ENCODE measurements at places on chromosomes 2 and 18.

- DNase-seq: no peak
These were observed 66.7 kb upstream of the TFCP2L1 start for GRCh38 chr2:121351521-121352318.

- no peak for DNase-seq
These were observed 166.3 kb downstream of the GBX2 start for GRCh38 chr2:236001854-236002253.

DNA sequence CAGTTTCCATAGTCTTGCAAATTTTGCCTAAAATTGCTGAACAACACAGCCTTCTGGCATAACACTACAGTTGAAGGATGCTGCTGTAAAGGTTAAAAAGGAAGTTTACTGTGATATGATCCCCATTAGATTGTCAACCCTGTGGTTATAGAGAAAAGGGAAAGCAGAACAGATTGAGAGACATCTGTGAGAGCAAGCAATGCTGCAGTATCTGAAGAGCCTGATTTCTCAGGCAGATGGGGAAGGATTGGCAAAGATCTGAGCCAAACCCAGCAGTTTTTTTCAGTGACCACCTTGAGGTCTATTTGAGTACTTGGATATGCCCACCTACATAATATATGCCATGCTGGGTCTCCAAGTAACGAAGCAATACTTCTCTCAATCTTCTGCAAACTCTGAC lies 8.5 kb upstream of the ST8SIA3 start:
- DNase-seq: no peak

GRCh38 chr2:144630459-144631215 lies 110.7 kb upstream of the ZEB2 start:
- DNase-seq: no peak

DNA sequence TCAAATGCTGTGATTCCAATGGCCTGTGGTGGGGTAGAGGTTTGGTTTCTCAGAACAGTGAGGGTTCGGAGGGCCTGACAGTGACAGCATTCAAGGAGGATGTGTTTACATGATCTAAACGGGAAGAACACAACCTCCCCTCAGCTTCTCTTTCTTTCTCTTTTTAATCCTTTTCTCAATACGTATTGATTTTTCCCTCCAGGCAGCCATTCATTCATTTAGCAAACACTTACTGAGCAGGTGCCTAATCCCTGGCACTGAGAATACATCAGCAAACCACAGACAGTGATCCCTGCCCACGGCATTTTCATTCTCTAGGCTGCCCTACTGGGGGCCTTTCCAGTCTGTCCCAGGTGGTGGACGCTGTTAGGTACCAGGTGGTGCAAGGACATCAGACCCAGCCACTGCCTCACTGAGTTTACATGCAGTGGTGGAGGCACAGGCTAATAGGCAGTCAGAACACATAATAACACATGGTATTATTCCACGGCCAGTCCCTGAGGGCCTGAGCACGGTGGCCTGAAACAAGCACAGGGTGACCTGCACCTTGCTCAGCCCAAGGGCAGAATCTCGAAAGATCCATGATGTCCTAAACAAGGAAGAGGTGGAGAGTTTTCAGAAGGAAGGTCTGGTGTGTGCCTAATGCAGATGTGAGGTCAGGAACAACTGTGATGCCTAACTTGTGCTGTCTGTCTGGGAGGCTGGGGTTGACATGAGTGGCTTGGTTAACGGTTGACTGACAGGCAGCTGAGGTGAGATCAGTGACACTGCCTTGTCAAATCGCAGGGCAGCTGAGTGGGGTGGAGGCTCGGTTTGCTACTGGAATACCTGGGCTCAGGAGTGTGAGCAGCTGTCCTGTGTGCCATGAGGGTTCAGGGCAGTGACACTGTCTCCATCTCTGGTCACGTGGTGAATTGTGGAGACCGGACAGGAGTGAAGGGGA lies 785.5 kb upstream of the HS6ST1 start:
- DNase-seq: no peak

GRCh38 chr2:28906821-28907220 lies 12.4 kb downstream of the WDR43 start:
- DNase-seq: no peak

- no peak for DNase-seq
These were observed 5.1 kb upstream of the SMAD7 start for GRCh38 chr18:48955830-48956261.

DNA sequence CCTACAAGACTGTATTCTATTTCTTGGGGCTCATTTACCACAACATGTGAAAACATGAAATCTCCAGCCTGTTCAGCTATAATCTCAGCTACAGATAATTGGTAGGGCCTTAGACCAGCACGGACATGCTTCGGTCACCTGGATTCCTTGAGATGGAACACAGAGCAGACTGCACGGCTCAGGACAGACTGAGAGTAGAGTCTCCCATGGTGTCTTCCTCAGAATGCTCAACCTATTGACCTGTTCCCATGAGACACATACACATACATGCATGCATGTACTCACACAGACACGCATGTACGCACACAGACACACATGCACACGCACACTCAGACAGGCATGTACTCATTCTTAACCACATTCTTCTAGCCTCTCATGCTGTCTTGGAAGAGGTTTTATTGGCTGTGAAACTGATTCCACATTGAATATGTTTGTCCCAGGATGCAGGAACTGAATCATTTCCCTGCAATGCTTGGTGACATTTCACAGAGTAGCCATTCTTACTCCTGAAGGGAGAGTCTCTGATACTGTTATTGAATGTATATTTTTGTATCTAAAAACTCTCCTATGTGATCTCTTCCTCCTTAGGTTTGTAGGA lies 23.5 kb upstream of the BZW1 start:
- DNase-seq: no peak

GRCh38 chr2:88698027-88698413 lies 6.5 kb downstream of the RPIA start:
- no peak for DNase-seq

Data from AG04450 (cell line).